ENCODE measurements at places on chromosomes 16 and 17.

GRCh38 chr17:80068301-80069222 is 32.1 kb downstream of the CCDC40 start:
- peak; percentile 54 for DNase-seq

GRCh38 chr17:50052822-50053653 is 2.9 kb upstream of the ITGA3 start:
- DNase-seq, result peak; percentile 88

DNA sequence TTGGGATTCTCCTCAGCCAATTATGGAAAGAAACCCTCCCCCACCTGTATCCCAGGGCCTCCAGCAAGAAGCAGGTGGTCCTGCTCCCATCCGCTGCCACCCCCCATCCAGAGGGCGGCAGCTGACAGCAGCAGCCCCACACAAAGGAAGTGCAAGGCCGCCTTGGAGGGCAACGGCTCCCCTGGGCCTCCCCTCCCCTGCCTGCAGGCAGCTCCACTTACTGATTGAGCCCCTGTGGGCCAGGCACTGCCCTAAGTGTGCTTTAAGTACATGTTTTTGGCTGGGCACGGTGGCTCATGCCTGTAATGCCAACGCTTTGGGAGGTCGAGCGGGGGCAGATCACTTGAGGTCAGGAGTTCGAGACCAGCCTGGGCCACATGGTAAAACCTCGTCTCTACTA is 257.6 kb downstream of the PARN start:
- no peak for DNase-seq

DNA sequence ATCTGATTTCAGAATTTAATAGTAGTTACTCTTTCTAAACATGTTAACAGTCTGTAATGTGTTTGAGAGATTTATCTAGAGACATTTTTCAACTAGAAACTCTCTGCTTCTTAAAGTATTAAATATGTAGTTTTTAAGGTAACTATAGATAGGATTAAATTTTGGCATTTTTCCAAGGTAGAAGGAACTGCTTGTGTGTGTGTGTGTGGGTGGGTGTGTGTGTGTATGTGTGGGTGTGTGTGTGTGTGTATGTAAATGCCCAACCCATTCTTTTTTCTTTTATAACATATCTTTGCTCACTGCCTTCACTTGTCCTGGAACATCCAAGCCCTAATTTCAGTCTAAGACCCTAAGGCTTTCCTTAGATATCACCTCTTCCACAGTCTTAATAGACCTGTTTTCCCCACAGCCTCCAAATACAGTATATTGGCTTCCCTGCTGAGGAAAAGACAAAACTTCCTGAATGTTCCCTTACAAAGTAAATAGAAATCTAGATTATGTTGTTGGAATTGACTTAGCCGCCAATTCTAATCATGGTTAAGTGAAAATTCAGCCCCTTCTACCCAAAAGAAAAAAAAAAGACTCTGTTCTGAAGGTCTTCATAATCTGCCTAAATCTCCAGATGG is 33.5 kb downstream of the NUP93 start:
- DNase-seq, result no peak

DNA sequence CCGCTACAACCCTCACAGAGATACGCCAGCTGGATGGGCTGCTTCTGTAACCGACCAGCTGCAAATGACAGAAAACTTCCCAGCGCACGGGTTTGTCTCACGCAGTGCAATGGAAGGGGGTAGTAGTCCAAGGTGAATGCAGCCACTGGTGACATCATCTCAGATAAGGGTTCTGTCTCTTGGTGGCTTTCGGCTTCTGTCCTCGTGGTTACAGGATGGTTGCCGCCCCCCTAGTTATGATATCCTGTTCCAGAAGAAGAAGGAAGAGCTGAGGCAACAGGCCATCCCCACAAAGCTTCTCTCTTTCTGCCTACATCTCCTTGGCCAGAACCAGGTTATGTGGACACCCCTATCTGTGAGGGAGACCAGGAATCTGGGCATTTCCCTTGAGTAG is 40.3 kb upstream of the BAHCC1 start:
- no peak for DNase-seq
